ENCODE measurements at places on chromosomes 13 and 19. TPM values are rescaled to one million over a fixed set of nuclear protein-coding genes. Genes with fewer than 3 reads are reported as not detected.

GRCh38 chr13:40410315-40410714 is 256.1 kb downstream of the FOXO1 start:
- no peak for DNase-seq

DNA sequence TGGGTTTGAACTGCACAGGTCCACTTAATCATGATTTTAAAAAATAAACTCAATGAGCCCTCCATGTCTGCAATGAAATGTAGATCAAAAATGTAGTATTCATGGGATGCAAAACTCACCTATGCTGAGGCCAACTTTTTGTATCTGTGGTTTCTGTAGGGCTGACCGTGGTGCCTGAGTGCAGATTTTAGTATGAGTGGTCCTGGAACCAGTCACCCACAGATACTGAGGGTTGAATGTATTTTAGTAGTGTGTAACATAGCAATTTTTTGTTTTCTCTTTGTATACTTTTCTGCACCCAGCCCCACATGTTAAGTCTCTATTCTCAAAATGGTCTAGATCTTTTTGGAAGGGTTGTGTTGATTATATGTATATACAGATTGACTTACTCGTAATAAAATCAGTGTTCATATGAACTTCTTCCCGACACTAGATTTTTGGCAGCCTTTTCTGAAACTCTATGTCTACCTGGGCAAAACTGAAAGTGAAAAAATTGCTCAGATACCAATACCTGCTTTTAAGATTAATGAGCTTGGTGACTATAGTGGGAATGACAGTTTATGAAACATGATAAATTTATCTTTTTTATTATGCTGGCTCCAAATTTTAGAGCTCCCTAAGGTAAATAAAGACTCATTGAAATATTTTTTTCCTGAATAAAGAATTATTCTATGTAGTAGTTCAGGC is 51.6 kb downstream of the DNAJC15 start:
- DNase-seq = peak; percentile 15

GRCh38 chr13:103222683-103223082 is 156.5 kb upstream of the SLC10A2 start:
- DNase-seq = no peak

Gene C5AR2
- 1.2 TPM for polyA plus RNA-seq

Gene CFAP97D2
- polyA plus RNA-seq = 0.32 TPM

Gene ZNF541
- polyA plus RNA-seq = not detected

Measured in B cell (primary cell).